Activated naive CD8-positive, alpha-beta T cell treated with anti-CD3 and anti-CD28 coated beads, Interleukin-2, amount 50 U/mL, for 16 hours (primary cell): ENCODE measurements at places on chromosomes 7 and 10.

- DNase-seq: no peak
Measured at GRCh38 chr7:150323682-150324372, 482 bp upstream of the ACTR3C start.

GRCh38 chr7:122944682-122945303 lies 50.7 kb downstream of the TAS2R16 start:
- no peak for DNase-seq

- DNase-seq: no peak
Measured at GRCh38 chr10:125084191-125084613, 76.2 kb downstream of the CTBP2 start.

GRCh38 chr7:120023494-120024167 lies 249.3 kb upstream of the KCND2 start:
- DNase-seq: no peak

- DNase-seq: no peak
Measured at GRCh38 chr7:128875523-128875948, 12.9 kb downstream of the ATP6V1F start.

GRCh38 chr10:72511459-72511858 lies 114.4 kb downstream of the MICU1 start:
- DNase-seq: no peak

DNA sequence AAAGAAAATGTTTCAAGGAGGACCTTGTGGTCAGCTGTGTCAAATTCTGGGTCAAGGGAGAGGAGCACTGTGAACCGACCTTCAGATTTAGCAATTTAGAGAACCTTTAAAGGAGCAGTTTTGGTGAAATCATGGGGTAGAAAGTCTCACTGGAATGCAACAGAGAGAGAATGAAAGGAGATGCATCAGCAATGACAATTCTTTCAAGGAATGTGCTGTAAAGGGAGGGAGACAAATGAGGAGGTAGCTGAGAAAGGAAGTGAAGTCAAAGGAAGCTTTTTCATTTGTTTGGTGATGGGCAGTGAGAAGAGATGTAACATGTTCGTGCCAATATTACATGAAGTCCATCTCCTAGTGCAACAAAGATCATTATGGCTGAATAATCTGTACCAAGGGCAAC lies 166.0 kb downstream of the TSPAN12 start:
- DNase-seq: no peak

DNA sequence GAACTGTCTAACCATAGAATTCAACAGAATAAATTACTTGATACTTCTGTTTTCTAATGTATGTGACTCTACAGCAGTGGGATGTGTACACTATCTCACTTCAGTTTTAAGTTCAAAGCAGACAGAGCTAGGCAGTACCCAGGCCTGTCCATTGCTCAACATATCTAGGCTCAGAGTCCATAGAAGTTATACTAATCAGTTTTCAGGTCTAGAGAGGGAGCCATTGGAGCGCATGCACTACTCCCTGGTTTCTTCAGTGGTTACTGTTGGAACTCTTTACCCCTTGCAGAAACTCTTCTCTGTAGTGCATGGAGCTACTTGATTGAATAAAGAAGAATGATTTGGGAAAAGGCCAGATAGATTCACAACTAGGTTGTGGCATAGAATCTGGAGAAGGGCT lies 4.4 kb downstream of the CD36 start:
- DNase-seq: no peak

DNA sequence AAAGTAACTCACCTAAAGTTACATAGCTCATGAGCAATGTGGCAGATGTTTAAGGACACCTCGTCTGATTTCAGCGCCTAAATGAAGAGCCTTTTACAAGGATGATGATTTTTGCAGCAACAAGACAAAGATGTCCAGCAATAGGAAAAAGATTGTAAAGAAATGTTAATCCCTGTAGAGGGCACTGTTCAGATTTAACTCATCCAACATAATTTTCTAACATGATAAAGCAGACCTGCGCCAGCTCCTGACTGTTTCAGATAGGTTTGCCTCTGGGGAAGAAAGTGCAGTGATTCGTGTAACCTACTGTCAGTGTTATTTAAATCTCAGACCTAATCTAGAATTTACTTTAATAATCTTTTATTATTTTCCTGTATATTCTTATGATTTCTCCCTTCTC lies 595.2 kb downstream of the AUTS2 start:
- no peak for DNase-seq

DNA sequence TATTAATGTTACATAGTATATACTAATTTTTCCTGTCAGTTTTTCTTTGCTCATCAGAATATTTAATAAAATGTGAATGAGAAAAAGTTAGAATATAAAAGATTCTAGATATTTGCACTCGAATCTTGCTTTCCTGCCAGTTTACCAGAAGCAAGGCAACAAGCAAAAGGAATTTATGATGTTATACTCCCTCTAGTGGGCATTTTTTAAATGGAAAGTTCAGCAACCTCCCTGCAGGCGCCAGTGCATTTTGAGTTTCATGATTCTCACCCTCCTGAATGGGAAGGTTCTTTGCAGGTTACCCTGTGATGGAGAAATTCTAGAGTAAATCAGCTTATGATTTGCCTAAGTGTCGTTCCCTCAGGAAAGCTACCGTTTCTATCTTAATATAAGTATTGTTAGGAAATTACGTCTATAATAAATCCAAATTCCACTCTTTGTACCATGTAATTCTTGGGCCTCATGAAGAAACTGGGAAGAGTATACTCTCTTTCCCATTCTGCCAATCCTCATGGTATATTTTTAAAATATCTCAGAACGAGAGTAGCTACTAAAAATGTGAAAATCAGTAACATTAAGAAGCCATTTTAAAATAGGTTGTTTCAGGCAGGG lies 350.0 kb downstream of the CRPPA start:
- DNase-seq: no peak

DNA sequence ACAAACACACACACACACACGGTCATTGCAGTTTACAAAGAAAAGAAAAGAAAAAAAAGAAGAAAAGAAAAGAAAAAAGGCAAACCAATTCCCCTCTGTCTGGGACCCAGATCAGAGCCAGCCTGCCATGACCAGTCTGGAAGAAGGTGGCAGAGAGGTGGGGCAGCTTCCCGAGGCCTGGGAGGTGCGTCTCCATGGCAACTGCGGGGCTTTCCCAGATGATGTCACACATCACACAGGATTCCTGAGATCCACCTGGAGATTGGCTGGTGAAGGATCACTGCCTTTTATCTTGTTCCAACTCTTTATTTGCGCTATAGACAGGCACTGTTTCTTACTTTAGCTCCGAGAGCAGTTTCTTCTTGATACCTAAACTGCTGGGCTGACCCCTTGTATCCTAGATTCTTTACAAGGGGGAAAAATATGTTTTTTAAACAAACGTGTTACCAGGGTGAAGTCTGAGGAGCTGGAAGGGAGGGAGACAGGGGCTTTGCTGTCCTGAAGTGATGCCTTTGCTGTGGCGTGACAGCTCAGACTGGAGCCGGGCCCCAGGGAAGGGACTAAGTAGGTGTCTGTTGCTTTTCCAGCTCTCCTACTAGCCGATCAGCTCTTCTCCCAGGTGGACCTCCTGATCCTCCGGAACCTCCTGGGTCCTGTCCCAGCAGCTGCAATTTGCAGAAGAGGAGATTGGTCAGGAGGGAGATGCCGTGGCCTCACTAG lies 298.5 kb downstream of the KLF6 start:
- no peak for DNase-seq

- no peak for DNase-seq
Measured at GRCh38 chr10:74910241-74910975, 84.0 kb downstream of the KAT6B start.

DNA sequence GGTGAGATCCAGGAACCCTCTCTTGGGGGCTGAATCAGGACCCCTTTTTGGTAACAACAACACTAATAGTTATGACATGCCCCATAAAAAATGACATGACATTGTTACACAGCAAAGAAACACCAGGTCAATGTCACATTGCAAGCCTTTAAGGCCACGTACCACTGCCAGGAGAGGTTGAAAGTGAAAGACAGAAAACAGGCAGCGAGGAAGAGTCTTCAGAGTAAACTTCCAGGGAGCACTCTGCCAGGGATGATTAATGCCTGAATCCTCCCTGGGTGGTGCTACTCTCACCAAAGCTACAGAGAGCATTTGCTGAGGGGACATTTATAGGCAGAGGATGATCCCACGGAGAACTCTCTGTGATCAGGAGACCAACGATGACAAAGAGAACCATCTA lies 551.6 kb downstream of the CALN1 start:
- no peak for DNase-seq

- DNase-seq: no peak
Measured at GRCh38 chr7:42236976-42237810, at the start of gene GLI3. GLI3 (minus strand) TSS chr7:42237209; CDS start chr7:42223253, 13,956 bp downstream.

DNA sequence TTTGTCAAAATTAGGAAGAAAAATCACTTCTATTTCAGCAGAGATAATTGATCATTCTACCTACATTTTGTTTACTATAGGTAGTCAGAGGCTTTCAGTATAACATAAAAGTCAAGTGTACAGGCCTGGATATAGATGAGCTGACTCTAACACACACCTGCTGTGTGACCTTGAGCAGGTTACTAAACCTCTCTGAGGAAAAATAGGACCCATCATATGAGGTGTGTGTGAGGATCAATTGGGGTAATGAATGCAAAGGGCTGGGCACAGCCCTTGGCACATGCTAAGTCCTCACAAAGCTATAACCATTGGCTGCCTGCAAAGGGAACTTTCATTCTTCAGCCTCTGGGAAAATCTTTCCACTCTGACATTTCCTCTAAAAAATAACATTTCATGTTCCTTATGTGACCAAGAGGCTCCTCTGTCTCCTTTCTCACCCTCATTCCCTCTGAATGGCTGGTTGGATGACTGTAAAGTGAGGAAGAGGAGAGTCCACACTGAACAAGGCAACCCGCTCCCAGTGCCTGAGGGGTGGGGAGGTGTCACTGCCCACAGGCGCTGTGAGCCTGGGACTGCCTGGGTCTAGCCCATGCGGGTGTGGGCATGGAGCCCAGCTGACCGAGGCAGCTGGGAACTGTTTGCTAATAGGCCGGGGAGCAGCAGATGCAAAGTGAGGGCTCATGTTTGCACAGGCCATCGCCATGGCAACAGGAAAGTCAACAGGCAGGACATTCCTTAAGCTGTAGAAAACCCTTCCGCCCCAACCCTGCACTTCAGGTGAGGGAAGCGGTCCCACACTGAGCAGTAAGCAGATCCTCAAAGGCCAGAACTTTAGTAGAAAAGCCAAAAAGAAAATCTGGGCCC lies 36.8 kb downstream of the MYOF start:
- DNase-seq: no peak

GRCh38 chr7:155073922-155074321 lies 3.8 kb downstream of the HTR5A start:
- DNase-seq: no peak

DNA sequence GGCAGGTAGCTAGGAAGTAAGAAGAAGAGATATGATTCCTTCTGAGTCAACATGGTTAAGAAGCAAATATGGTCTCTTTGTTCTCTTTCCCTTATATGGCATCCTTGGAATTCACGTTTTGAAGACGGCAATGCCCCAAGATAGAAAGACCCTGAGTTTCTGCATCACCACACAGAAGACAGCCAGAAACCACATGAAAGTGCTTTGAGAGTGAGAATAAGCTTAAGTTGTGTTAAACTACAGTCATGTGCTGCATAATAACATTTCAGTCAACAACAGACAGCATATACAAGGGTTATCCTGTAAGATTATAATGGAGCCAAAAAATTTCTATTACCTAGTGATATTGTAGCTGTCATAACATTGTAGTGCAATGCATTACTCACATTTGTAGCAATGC lies 89.9 kb upstream of the STEAP1 start:
- no peak for DNase-seq

- no peak for DNase-seq
Measured at GRCh38 chr7:69827558-69827957, 229.3 kb downstream of the AUTS2 start.

- DNase-seq: no peak
Measured at GRCh38 chr7:101018271-101019167, 1.4 kb upstream of the MUC17 start.

- no peak for DNase-seq
Measured at GRCh38 chr7:44748948-44749731, 493 bp downstream of the ZMIZ2 start.

- DNase-seq: no peak
Measured at GRCh38 chr7:36207451-36208291, 54.6 kb downstream of the EEPD1 start.

DNA sequence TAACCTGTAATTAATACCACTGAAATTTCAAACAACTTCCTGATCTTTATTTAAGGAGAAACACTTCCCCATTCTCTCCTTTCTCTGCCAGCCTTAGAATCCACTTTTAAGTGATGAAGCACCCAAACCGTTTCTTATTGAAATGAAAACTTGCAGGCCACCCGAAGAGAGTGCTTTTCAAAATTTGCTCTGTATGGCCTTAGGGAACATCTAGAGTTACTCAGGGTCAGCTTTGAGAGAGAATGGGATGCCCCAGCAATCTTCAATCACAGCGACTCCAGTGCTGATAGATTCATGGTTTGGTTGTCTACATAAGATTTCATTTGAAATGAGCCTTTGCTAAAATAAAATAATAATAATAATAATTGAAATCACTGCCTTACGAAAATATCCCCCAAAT lies 323.1 kb downstream of the PCLO start:
- no peak for DNase-seq

DNA sequence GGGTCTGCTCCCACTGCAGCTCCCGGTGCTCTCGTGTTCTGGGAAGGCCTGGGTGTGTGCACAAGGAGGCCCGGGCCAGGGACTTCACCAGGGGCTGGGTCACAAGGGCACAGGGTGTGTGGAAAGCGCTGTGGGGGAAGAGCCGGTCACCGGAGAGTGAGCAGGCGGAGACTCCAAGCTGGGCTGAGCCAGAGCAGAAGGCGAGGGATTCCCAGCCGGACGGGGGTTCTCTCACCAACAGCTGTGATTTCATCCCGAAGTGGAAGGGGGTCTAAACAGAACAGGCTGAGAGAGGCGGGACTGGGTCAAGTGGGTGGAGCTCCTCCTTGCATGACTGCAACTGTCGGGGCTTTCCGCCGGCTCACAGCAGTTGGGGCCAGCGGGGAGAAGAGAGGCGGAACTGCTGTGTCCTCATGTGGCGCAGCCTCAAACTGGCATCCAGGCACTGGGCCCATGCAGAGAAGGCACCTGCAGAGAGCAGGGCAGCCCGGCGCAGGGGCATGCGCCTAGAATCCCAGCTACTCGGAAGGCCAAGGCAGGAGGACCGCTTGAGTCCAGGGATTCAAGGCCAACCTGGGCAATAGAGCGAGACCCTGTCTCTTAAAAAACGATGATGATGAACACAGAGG lies 7.6 kb upstream of the ORAI2 start:
- peak; percentile 72 for DNase-seq

- DNase-seq: no peak
Measured at GRCh38 chr7:67863911-67864310, 867.3 kb downstream of the TYW1 start.

DNA sequence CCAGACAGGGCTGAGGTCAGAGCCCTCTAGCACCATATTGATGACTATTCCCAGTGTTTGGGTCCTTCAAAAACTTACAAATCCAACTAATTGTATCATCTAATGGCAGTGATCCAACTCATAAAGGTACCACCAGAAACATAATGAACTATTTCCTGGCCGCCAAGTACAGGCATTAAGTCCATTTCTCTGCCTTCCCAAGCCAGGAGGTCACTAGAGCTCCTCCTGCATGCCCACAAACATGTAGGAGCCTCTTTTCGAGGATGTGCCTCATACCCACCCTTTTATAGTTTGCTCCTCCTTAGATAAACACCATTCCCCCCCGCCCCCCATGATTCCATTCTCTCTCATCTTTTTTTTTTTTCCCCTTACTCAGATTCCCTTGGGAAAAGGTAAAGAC lies 91.3 kb downstream of the CHN2 start:
- DNase-seq: no peak
